ENCODE measurements at places on chromosomes 6 and 20. TPM values are rescaled to one million over a fixed set of nuclear protein-coding genes. Genes with fewer than 3 reads are reported as not detected.
A peak's percentile ranks its signal among the peaks of the same experiment; 100 is the strongest.

DNAH8 gene
- total RNA-seq: not detected

DNA sequence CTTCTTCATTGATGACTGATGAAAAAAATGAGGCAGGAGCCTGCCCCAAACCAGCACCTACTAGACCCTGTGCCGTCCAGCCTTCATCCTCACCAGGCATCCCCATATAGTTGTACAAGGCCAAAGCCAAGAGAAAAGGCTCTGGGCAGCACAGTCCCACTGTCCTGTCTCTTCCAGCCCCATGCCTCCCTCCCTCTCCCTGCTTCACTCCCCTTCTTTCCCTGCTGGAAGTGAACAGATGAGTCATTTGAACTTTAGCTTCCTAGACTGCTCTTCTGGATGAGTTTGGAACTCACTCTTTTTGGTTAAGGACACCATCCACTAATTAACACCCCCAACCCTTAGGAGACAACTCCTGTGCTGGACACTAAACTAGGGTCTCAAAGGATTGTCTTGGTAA, 235.2 kb downstream of the LRFN2 start:
- H3K27me3 ChIP-seq: peaks cover 2% of the 10 kb centered on the region
- no peak for DNase-seq
- no peak overlapping the region for H3K4me3 ChIP-seq
- no peaks in the 10 kb centered on the region for H3K36me3 ChIP-seq
- no peaks in the 10 kb centered on the region for H3K4me1 ChIP-seq

DNA sequence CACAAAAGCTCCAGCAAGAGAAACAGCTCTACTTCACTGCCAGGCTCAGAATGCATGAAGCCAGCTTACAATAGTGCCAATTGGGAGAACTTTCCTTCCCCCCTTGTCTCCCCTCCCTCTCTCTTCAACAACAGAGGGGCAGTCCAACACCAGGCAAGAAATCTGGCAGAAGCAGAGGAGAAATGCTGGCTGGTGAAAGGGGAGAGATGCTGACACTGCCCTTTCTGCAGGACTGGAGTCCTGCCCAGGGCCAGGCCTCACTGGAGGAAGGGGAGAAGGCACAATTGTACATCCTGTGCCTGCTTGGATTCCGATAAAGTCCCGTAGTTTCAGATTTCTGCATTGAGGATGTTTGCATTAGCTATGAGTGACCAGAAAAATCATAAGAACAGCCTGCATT, 148.6 kb downstream of the LRRC1 start:
- H3K27ac ChIP-seq: no peak overlapping the region
- no peaks in the 10 kb centered on the region for H3K27me3 ChIP-seq
- no peak overlapping the region for H3K4me3 ChIP-seq
- H3K4me1 ChIP-seq: no peaks in the 10 kb centered on the region
- H3K36me3 ChIP-seq: no peaks in the 10 kb centered on the region

OR12D3 gene
- not detected for total RNA-seq

DNA sequence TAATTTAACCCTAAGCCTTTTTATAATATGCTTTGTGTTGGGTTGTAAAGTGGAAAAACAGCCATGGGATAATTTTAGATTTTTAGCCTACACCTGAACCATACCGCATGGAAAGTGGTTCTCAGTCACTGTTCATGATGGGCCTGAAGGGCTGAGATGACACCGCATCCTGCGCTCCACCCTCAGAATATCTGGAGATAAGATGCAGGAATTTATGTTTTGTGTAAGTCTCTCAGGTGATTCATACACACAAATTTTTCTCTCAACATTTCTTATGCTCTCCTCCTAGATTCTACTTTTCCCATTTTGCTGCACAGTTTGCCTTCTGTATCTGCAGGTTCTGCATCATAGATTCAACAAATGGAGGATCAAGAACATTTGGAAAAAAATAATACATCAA, 191.3 kb upstream of the PHACTR1 start:
- no peaks in the 10 kb centered on the region for H3K27me3 ChIP-seq
- H3K36me3 ChIP-seq: no peaks in the 10 kb centered on the region
- no peak overlapping the region for H3K4me3 ChIP-seq
- no peak for DNase-seq
- H3K4me1 ChIP-seq: peaks cover 13% of the 10 kb centered on the region

CRNKL1 gene
- total RNA-seq: 15.3 TPM

DNA sequence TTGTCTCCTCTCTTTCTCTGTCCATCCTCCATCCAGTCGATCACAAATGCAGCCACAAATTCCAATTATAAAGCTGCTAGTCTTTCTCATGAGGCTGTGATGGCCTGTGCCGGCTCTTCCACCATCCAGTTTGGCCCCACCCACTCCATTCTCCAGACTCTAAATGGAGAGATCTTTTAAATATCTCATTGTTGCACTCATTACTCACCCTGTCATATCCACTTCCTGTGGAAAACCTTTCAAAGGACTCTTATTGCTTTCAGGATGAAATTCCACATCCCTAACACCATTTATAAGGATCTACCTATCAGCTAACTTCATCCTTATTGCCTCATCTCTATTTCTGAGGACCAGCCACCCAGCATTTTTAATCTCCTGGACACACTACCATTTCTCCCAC, 70.6 kb downstream of the NRN1 start:
- no peak for DNase-seq
- H3K27me3 ChIP-seq: no peaks in the 10 kb centered on the region
- no peak overlapping the region for H3K4me3 ChIP-seq
- H3K27ac ChIP-seq: no peak overlapping the region
- H3K4me1 ChIP-seq: no peaks in the 10 kb centered on the region

SLC44A4 gene
- total RNA-seq: not detected

GRCh38 chr20:37327748-37328147, 18.2 kb upstream of the SRC start:
- peak overlapping the region; percentile 90 for H3K27ac ChIP-seq
- H3K4me1 ChIP-seq: no peaks in the 10 kb centered on the region
- H3K27me3 ChIP-seq: no peaks in the 10 kb centered on the region
- H3K4me3 ChIP-seq: no peak overlapping the region
- H3K36me3 ChIP-seq: no peaks in the 10 kb centered on the region

- no peak overlapping the region for H3K4me3 ChIP-seq
- H3K27me3 ChIP-seq: no peaks in the 10 kb centered on the region
- no peak overlapping the region for H3K27ac ChIP-seq
- H3K4me1 ChIP-seq: no peaks in the 10 kb centered on the region
- no peaks in the 10 kb centered on the region for H3K36me3 ChIP-seq
Observed at GRCh38 chr20:9490631-9491030, 23.8 kb upstream of the LAMP5 start.

DNA sequence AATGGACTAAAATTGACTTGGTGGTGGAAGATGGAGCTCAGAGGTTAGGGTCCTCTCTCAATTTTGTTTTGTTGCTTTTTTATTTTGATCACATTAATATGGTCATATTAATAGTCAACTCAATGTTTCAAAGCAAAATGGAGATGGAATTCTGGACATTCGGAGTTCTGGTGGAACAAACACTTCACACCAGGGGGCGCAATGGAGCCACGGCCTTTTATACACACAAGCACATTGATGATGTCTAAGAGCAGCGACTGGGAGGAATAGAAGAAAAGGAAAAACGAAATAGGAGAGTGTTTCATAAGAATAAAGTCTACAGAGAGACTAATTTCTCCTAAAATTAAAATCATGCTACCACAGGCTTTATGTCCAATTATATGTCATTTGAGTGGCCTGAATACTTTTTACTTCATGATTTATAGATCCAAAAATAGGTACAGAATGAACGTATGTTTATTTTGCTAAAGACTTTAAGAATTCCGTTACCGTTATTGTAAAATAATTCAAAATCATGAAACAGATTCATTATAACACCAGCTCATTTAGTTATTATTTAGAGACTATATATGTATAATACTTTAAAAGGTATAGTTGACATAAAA, 197.6 kb upstream of the SASH1 start:
- peak; percentile 66 for DNase-seq
- no peaks in the 10 kb centered on the region for H3K27me3 ChIP-seq
- no peak overlapping the region for H3K4me3 ChIP-seq

TMEM200A gene
- 1.9 TPM for total RNA-seq

DNA sequence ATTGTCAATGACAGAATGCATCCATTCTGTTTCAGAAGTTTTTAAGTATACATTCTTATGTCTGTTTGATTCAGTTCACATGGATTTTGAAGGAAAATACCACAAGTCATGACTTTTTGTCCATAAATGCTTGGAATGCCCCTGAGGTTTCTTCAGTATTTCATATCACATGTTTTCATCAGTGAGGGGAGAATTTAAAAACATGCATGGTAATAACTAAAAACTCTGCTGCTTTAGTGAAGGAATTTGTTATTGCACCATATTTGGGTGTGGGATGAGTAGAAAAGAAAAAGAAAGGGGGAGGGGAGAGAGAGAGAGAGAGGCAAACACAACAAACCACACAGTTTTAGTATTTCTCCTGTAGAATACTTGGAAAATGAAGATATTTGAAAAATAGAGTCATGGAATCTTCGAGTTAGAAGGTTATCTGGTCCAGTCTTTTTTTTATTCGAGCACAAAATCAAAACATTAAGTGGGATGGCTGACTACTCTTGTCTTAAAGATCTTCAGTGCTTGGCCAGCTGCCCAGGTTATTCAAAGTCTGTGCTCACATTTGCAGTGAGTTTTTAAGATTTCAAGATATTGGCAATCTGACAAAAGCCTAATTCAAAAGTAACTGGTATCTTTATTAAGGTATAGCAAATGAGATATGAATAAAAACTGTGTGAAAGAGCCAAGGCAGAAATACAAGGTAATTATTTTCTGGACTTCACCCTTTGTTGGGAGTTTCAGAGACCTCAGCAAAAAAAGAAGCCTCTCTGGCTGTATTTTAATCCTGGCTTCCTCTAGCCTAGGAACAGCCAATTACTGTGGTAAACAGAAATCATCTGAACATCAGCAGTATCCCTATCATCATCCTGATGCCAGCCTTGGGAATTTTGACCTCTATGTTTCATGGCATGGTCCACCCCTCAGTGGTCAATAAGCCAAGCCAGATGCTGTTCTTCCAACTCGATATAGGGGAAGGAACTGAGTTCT, 687.9 kb upstream of the CITED2 start:
- peak overlapping the region; percentile 8 for H3K27ac ChIP-seq
- no peak overlapping the region for H3K4me3 ChIP-seq
- no peaks in the 10 kb centered on the region for H3K36me3 ChIP-seq
- no peaks in the 10 kb centered on the region for H3K27me3 ChIP-seq
- peak; percentile 51 for DNase-seq
- H3K4me1 ChIP-seq: peaks cover 16% of the 10 kb centered on the region

GRCh38 chr6:49001856-49002541, 461.1 kb downstream of the MMUT start:
- no peaks in the 10 kb centered on the region for H3K4me1 ChIP-seq
- no peaks in the 10 kb centered on the region for H3K36me3 ChIP-seq
- no peak overlapping the region for H3K27ac ChIP-seq
- DNase-seq: no peak

SIRPB1 gene
- total RNA-seq: 0.19 TPM

- no peaks in the 10 kb centered on the region for H3K4me1 ChIP-seq
- H3K27ac ChIP-seq: no peak overlapping the region
- H3K27me3 ChIP-seq: no peaks in the 10 kb centered on the region
- no peaks in the 10 kb centered on the region for H3K36me3 ChIP-seq
Observed at GRCh38 chr20:1061484-1062221, 56.7 kb upstream of the PSMF1 start.

GRCh38 chr20:59804347-59804746, 129.1 kb downstream of the SYCP2 start:
- H3K4me3 ChIP-seq: no peak overlapping the region
- H3K4me1 ChIP-seq: no peaks in the 10 kb centered on the region
- no peaks in the 10 kb centered on the region for H3K36me3 ChIP-seq
- no peaks in the 10 kb centered on the region for H3K27me3 ChIP-seq
- H3K27ac ChIP-seq: no peak overlapping the region

TMEM217 gene
- 0.93 TPM for total RNA-seq

DNA sequence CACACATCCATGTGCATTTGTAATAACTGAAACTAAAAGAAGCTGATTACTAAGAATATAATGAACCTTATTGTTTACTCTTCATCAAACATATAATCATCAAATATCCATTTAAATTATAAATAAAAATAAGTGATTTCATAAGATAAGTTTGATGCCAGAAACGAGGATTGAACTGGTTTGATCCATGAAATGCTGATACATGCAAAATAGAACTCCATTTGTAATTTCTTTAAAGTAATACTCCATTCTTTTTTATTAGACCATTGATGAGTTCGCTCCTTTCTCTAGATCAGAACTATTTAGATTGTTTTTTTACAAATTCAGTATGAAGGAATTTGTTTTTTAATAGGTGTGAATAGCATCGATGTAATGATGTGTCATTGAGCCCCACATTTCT, 57.6 kb downstream of the EYS start:
- DNase-seq: no peak
- H3K36me3 ChIP-seq: no peaks in the 10 kb centered on the region
- H3K27me3 ChIP-seq: no peaks in the 10 kb centered on the region
- H3K27ac ChIP-seq: no peak overlapping the region
- no peaks in the 10 kb centered on the region for H3K4me1 ChIP-seq

- H3K4me1 ChIP-seq: no peaks in the 10 kb centered on the region
- no peak overlapping the region for H3K4me3 ChIP-seq
- DNase-seq: no peak
- no peak overlapping the region for H3K27ac ChIP-seq
Observed at GRCh38 chr6:17064975-17065374, 36.9 kb upstream of the STMND1 start.

DNA sequence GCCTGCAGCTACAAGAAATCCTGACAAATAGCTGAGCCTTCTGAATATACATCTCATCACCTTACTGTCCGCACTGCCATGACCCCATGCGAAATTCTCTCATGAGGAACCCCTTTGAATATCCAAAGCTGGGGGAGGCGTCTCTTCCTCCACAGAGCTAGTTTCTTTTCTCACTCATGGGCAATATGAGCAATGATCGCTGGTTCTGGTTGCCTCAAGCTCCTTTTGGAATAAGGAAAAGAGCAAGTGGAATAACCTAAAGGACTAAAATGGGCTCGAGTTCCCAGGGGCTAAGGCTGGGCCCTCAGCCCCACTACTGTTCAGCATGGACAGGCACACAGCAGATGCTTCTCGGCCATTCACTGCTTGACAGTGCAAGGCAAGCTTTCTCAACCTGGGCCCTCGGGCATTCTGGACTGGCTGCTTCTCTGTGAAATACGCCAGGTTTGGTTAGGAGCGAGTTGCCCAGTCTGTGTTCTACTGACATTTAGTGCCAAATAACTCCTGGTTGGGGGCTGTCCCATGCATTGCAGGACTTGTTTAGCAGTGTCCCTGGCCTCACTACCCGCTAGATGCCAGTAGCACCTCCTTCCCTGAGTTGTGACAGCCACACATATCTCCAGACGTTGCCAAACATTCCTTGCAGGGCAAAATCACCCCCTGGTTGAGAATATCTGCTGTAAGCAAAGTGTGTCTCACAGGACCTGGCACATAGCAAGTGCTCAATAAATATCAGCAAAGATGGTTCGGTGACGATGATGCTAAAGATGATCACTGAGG, 156.8 kb downstream of the CEBPB start:
- peaks cover 4% of the 10 kb centered on the region for H3K4me1 ChIP-seq
- no peak overlapping the region for H3K4me3 ChIP-seq
- no peaks in the 10 kb centered on the region for H3K27me3 ChIP-seq
- H3K36me3 ChIP-seq: no peaks in the 10 kb centered on the region
- peak overlapping the region; percentile 75 for H3K27ac ChIP-seq

FOXF2 gene
- not detected for total RNA-seq

GRCh38 chr20:58546756-58547622, 31.8 kb upstream of the APCDD1L start:
- H3K27me3 ChIP-seq: peaks cover 3% of the 10 kb centered on the region
- no peak overlapping the region for H3K4me3 ChIP-seq
- H3K4me1 ChIP-seq: no peaks in the 10 kb centered on the region
- DNase-seq: no peak
- no peaks in the 10 kb centered on the region for H3K36me3 ChIP-seq
- H3K27ac ChIP-seq: no peak overlapping the region
